Activated CD8-positive, alpha-beta memory T cell treated with anti-CD3 and anti-CD28 coated beads for 48 hours (primary cell): ENCODE measurements at places on chromosomes 7 and 10.

DNA sequence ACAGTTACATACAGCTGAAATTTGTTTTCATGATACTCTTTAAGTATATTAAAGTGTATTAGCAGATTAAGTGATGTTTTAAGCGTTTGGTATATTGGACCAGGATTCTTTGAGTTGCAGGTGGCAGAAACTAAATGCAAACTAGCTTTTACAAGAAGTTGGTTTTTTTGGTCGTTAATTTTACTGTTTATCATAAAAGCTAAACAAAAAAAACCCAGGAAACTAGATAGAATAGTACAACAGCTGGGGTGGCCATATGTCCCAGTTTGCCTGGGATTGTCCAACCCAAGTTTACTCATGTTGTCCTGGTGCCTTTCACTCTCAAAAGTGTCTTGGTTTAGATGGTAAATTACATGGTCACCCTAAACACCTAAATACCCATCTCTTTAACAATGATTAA is 108.7 kb downstream of the PHTF2 start:
- no peak for DNase-seq

GRCh38 chr10:70479626-70480238 is 1.2 kb downstream of the PALD1 start:
- DNase-seq: no peak

DNA sequence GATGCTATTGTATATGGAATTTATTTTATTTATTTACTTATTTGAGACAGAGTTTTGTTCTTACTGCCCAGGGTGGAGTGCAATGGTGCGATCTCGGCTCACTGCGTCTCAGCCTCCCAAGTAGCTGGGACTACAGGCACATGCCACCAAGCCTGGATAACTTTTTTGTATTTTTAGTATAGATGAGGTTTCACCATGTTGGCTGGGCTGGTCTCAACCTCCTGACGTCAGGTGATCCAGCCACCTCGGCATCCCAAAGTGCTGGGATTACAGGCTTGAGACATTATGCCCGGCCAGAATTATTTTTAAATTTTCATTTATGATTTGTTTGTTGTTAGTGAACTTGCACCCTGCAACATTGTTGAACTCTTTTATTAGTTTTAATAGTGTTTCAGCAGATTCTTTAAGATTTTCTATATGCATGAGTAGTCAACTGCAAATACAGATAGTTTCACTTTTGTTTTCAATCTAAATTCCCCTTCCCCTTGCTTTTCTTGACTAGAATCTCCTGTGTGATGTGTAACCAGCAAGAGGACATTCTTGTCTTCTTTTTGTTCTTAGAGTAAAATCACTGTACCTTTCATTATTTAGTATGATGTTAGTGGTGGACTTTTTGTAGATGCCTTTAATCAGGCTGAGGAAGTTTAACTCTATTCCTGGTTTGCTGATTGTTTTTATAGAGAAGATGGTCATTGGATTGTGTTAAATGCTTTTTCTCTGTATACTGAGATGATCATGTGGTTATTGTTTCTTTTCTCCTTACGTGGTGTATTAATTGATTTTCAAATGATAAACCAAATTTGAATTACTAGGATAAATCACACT is 27.8 kb downstream of the ZNF33A start:
- DNase-seq: no peak

DNA sequence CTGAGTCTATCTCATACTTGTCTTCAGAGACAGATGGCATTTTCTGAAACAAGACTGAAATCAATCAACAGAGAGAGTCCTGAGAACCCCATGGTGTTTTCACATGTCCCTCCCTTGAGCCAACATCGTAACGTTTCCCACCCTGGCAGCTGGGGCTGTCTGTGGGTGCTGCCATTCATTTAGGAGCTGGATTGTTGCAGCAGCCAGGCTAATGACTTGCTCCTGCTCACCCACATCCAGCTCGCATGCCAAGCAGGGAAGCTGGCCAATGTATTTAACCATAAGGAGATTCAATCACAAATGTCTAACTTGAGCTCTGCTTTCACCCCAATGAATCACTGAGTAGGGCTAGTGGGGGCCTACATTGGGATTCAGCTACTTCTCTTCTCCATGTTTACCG is 146.1 kb downstream of the ADRA2A start:
- DNase-seq: no peak

GRCh38 chr10:75773231-75773780 is 341.9 kb downstream of the LRMDA start:
- no peak for DNase-seq

GRCh38 chr10:123991611-123992570 is 100.3 kb upstream of the CPXM2 start:
- DNase-seq: no peak

GRCh38 chr7:150621376-150621775 is 10.8 kb downstream of the GIMAP6 start:
- DNase-seq: no peak

GRCh38 chr7:40263752-40264390 is 129.1 kb downstream of the SUGCT start:
- no peak for DNase-seq

GRCh38 chr10:29734962-29735627 is 100.3 kb upstream of the SVIL start:
- peak; percentile 30 for DNase-seq

GRCh38 chr7:85185424-85186082 is 1.3 kb downstream of the SEMA3D start:
- no peak for DNase-seq

DNA sequence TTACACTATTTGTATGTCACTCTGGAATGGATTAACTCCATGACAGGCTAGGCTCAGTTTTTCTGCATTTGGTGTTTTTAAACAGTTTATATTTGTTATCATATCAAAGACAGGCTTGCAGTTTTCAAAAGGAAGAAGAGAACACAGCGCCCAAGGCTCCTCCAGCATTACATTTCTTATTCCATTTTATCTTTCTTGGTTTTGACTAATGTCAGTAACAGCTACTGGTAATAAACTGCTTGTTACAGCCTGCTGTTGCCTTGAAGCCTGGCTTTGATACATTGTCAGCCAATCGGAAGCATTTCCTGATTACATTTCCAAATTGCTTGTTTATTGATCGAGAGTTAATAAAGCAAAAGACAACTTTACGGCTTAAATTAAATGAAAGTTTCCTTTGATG is 166.0 kb upstream of the MDFIC start:
- DNase-seq: no peak
